Activated B cell treated with CpG ODN at 0.5 μM for 24 hours (primary cell): ENCODE measurements at places on chromosomes 1 and 21. TPM values are rescaled to one million over a fixed set of nuclear protein-coding genes. Genes with fewer than 3 reads are reported as not detected.
A peak's percentile ranks its signal among the peaks of the same experiment; 100 is the strongest.

DNA sequence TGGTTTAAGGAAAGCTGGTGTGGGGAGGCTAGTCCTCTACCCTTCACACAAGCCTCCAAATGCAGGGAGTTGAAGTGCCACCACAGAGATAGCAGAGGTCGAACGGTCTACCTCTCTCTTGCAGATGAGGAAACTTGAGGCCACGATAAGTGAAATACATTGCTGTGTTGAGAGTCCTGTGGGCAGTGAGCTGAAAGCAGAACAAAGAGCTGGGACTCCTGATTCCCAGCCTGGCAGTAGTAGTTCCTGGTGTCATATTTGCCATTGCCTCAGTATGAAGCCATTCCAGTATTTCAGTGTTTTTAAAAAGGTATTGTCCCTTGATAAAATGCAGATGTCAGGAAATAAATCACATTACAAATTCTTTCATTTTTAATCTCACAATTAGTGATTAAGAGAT lies 28.6 kb downstream of the AK4 start:
- H3K36me3 ChIP-seq, result no peaks in the 10 kb centered on the region
- H3K27ac ChIP-seq, result no peak overlapping the region
- no peak for DNase-seq
- H3K27me3 ChIP-seq, result no peaks in the 10 kb centered on the region
- no peak overlapping the region for H3K4me3 ChIP-seq

DNA sequence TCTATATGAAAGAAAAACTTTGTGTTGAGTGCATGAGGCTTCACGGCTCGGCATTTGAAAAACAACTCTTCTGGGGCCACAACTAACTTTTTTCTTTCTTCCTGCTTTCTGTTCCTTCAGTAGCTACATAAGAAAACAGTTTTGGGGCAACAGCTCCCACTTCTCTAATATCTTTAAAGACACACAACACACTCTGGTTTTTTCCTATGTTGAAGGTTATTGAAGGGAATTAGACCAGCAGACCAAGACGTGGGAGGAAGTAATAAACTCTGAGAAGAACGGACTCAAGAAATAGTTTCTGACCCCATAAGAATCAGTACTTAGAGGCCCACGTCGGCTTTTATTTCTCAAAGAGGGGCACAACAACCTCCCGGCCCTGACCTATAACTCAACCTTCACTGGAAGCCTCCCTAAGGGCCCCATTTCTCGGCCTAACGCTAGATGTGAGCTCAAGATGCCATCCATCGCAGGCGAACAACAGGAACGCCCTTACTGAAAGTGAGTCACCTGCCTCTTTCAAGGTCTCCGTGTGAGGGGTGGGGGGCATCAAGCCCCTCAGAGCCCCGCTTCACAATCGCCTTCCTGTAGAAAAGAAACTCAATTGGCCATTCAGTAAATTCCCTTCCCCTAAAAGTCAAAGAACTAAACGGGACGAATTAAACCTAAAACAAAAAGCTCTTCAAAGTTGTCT lies 844 bp downstream of the ZMYM6 start:
- H3K4me1 ChIP-seq, result peaks cover 38% of the 10 kb centered on the region
- peak; percentile 33 for DNase-seq
- H3K27ac ChIP-seq, result peak overlapping the region; percentile 98

Gene FCGR2B
- total RNA-seq, result 72.3 and 77.5 TPM in 2 replicates

- peaks cover 5% of the 10 kb centered on the region for H3K4me1 ChIP-seq
- H3K4me3 ChIP-seq, result no peak overlapping the region
- no peaks in the 10 kb centered on the region for H3K27me3 ChIP-seq
- H3K36me3 ChIP-seq, result peaks cover 58% of the 10 kb centered on the region
- H3K27ac ChIP-seq, result no peak overlapping the region
Measured at GRCh38 chr1:193083365-193084088, 21.7 kb downstream of the GLRX2 start.

DNA sequence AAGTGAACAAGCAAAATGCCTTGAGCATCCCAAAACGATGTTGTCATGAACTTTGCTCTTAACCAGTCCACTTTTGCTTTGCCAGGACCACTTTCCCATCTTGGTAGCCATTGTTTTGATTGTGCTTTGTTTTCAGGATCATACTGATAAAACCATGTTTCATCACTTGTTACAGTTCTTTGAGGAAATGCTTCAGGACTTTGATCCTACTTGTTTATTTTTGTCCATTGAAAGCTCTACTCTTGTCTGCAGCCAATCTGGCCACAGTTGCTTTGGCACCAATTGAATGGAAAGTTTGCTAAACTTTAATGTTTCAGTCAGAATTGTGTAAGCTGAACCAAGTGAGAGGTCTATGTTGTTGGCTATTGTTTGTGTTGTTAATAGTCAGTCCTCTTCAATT lies 12.8 kb downstream of the PLPPR4 start:
- H3K4me1 ChIP-seq, result no peaks in the 10 kb centered on the region
- H3K4me3 ChIP-seq, result no peak overlapping the region
- no peak for DNase-seq
- no peaks in the 10 kb centered on the region for H3K27me3 ChIP-seq
- no peak overlapping the region for H3K27ac ChIP-seq

DNA sequence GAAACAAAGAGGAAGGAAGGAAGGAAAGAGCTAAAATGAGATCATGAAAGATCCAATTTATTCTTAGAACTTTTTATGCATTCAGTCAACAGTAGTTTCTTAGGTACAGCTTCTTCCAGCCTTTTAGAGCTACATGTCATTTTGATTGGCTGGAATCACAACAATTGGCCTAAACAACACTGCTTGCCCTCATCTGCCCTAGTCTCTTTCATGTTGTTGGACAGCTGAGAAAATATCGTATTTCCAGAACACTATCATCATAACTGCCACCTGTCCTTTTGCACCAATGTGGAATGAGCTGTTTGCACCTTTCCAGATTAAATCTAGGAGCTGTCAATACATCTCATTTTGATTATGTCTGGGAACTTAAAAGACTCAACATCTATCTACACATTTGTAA lies 161.7 kb downstream of the TGFBR3 start:
- no peaks in the 10 kb centered on the region for H3K36me3 ChIP-seq
- no peak overlapping the region for H3K4me3 ChIP-seq
- no peaks in the 10 kb centered on the region for H3K27me3 ChIP-seq
- no peak overlapping the region for H3K27ac ChIP-seq
- no peaks in the 10 kb centered on the region for H3K4me1 ChIP-seq

DNA sequence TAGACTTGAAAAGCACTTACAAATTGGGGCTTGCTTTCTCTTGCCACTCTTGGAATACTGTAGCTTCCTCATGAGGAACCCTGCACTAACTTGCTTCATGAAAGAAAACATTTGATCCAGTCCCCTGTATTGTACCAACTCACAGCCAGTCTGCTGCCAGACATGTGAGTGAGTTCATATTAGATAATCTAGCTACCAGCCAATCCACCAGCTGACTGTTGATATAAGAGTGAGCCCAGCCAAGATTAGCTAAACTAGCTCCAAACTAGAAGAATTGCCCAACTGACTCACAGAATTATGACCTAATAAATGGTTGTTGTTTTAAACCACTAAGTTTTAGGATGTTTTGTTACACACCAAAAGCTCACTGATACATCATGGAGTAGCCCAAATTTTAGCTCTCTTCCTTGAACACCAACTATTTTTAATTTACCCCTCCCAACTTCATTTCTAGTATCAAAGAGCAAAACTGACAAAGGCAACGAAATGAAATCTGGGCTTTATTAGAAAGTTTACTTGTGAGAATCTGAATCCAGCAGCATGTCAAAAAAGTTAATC lies 6.6 kb upstream of the RGS8 start:
- H3K4me3 ChIP-seq, result no peak overlapping the region
- H3K36me3 ChIP-seq, result no peaks in the 10 kb centered on the region
- DNase-seq, result no peak
- H3K4me1 ChIP-seq, result no peaks in the 10 kb centered on the region

Gene ALDH4A1
- total RNA-seq, result 6.5 and 7.1 TPM in 2 replicates

DNA sequence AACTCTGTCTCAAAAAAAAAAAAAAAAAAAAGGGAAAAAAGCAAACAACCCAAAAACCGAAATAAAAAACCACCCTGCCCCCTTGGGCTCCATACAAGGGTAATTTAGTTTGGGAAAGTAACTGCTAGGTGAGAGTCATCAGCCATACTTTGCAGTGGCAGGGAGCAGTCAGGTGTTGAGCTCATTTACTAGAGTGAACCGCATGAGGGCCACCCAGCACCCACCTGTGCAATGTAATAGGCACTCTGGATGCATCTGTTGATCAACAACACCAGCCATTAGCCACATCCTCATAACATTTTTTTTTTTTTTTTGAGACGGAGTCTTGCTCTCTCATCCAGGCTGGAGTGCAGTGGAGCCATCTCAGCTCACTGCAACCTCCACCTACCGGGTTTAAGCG lies 9.1 kb downstream of the INAVA start:
- H3K4me1 ChIP-seq, result peaks cover 9% of the 10 kb centered on the region
- no peak overlapping the region for H3K4me3 ChIP-seq
- no peak overlapping the region for H3K27ac ChIP-seq
- no peaks in the 10 kb centered on the region for H3K36me3 ChIP-seq
- H3K27me3 ChIP-seq, result no peaks in the 10 kb centered on the region

Gene ERRFI1
- total RNA-seq, result 1.3 and 1.4 TPM in 2 replicates

DNA sequence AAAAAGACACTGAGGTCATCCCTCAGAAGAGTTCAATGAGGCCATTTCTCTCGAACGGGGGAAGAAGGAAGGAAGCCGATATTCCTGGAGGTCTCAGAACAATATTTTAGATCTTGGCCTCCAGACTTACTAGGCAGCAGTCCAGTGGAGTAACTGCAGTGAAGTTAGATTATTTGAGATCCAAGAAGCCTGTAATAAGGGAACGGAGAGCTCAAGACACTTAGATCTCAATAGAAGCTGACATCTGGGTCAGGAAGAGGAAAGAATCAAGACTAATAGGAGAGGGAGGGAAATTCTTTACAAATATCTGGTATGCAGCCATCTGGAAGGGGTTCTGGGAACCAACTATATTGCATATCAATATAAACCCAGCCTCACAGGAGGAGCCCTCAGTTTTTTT lies 13.6 kb upstream of the ENAH start:
- no peak overlapping the region for H3K4me3 ChIP-seq
- peaks cover 3% of the 10 kb centered on the region for H3K27me3 ChIP-seq
- no peaks in the 10 kb centered on the region for H3K36me3 ChIP-seq

DNA sequence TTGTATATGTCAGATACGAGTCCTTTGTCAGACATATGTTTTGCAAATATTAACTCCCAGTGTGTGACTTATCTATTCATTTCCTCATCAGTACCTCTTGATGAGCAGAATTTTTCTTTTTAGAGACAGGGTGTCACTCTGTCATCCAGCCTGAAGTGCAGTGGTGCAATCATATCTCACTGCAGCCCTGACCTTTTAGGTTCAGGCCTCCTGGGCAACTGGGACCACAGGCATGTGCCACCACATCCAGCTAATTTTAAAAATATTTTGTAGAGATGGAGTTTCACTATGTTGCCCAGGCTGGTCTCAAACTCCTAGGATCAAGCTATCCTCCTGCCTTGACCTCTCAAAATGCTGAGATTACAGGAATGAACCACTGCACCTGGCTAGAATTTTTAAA lies 93.0 kb downstream of the HLCS start:
- H3K4me1 ChIP-seq, result no peaks in the 10 kb centered on the region
- no peak overlapping the region for H3K27ac ChIP-seq
- DNase-seq, result no peak

DNA sequence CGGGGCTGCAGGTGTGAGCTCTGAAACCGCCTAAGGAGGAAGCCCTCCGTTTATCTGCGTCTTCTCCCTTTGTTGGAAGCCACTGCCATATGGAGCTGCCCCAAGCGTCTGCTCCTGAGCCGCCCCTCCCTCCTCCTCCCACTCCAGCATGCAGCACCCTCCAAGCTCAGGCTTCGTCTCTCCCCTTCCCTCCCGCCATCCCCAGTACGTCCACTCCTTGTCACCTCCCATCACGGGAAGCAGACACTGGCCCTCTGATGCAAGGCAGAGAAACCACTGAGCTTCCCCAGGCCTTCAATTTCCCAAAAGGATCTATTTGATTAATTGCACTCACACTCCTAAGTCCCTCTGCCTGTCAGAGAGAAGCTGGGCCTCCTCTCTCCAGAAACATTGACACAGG lies 52.5 kb downstream of the NFASC start:
- no peaks in the 10 kb centered on the region for H3K36me3 ChIP-seq
- no peaks in the 10 kb centered on the region for H3K4me1 ChIP-seq
- H3K27me3 ChIP-seq, result peaks cover 8% of the 10 kb centered on the region
- no peak for DNase-seq
- no peak overlapping the region for H3K4me3 ChIP-seq
- H3K27ac ChIP-seq, result no peak overlapping the region

DNA sequence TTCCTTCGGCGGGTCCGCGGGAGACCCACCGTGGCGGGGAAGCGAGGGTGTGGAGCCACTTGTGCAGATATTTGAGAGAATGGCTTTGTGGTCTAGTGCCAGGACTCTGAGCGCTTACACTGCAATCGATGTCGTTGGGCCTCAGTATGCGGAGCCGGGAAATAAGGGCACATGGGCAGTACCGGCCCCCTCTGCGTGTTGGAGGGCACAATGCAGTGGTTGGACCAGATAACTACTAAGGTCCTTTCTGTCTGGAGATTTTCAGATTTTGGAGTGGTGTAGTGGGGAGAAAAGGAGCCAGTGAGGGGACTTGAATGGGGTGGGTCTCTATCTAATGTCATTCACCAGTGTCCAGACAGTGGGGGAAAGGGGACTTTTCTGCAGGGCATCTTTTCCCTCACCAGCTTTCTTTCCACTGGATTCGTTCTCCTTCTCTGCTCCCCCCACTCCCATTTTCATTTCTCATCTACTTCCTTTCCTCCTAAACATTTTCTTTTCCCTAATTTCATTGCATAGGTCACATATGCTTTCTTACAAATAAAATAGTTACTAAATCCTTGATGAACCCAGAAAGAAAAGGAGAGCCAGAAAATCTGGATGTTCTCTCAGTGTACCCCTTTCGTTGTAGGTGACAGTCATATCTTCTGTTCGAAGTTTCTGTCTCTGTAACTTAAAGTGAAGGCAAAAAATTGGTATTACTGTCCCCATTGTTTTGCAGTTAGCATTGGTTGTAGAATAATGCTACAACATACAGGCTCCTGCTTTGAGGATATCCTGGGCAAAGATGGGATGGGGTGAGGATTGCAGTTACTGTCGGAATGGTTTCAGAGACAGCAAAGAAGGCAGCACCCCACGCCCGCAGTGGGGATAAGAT lies 1.4 kb downstream of the ATF3 start:
- peaks cover 41% of the 10 kb centered on the region for H3K4me1 ChIP-seq
- no peak for DNase-seq
- peaks cover 21% of the 10 kb centered on the region for H3K27me3 ChIP-seq

GRCh38 chr1:32195972-32196823 lies 4.2 kb upstream of the CCDC28B start:
- peak overlapping the region; percentile 41 for H3K27ac ChIP-seq
- no peak overlapping the region for H3K4me3 ChIP-seq
- H3K4me1 ChIP-seq, result peaks cover 17% of the 10 kb centered on the region

Gene NBPF4
- not detected in 2 replicates for total RNA-seq

Gene OTUD3
- total RNA-seq, result 13.2 and 14.2 TPM in 2 replicates
